H4 (cell line): ENCODE measurements at places on chromosomes 12 and 14. TPM values are rescaled to one million over a fixed set of nuclear protein-coding genes. Genes with fewer than 3 reads are reported as not detected.

DNA sequence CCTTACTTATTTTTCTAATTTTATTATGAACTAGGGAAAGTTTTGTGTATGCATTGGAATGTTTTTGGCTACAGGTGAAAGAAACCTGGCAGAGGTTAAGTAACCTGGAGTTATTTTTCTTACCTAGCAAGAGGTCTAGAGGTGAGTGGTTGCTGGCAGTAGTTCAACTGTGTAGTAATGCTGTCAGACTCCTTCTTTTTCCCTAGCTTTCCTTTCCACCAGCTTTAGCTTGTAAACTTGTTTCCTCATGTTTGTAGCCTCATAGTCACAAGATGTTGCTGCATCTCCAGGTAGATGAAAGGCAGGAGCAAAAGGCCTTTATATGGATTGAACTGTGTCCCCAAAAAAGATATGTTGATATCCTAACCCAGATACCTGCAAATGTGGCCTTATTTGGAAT is 105.1 kb upstream of the AMIGO2 start:
- DNase-seq, result no peak

GRCh38 chr12:65916991-65917695 is 92.9 kb downstream of the HMGA2 start:
- no peak for DNase-seq

DNA sequence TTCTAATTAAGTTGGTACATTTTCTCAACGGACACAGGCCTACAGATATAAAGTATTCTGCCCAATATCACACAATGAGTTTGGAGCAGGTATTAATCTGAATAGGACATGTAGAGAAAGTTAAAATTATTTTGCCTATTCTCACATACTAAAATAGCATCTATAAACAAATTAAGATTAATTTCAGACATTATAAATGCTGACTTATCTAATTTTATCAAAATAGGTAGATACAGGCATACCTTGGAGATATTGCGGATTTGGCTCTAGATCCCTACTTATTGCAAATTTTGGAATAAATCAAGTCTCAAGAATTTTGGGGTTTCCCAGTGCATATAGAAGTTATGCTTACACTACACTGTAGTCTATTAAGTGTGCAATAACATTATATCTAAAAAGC is 41.0 kb upstream of the GRIP1 start:
- no peak for DNase-seq

- no peak for DNase-seq
Observed at GRCh38 chr12:12200363-12200762, 66.5 kb downstream of the LRP6 start.

GRCh38 chr12:55972042-55972441 is 1.8 kb upstream of the RAB5B start:
- DNase-seq, result no peak

DNA sequence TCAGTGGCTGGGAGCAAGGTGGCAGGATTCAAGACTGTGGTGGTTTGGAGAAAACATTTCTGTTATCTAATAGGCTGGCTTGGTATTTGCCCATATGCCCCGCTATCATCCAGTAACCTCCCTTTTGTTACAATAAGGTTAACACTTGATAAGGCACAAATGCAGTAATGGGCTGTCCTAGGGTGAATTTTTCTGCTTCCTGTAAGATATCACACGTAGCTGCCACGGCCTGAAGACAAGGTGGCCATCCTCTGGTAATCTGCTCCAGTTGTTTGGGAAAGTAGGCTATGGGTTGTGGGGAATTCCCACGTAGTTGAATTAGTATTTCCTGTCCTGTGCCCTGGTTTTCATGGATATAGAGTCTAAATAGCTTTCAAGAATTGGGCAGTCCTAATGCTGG is 23.1 kb downstream of the ANG start:
- no peak for DNase-seq

DNA sequence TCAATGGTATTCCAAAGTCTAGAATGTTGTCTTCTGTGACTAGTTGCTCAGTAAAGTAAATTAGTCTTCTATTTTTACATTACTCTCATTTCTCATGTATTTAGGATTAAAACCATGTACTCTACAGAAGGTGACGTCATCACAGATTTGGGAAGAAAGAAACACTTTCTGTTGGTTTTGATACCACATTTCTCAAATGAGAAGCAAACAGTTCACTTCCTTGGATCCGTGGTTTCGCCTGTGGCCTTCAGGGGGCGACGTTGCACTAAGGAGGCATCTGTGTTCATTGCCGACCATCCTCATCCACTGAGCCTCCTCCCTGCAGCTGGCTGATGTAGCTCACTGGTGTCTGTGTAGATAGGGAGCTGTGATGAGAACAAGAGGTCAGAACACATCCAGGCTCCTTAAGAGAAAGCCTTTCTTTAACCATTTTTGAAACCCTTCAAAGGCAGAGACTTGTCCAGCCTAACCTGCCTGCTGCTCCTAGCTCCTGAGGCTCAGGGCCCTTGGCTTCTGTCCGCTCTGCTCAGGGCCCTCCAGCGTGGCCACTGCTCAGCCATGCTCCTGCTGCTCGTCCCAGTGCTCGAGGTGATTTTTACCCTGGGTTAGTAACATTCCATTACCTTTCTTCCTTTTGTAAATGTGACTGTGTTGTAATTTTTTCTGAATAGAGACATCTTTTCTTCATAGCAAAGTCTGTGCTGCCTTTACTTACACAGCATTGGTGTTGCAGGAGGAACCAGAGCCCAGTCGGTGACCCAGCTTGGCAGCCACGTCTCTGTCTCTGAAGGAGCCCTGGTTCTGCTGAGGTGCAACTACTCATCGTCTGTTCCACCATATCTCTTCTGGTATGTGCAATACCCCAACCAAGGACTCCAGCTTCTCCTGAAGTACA is 220.6 kb upstream of the OR4E1 start:
- DNase-seq, result peak; percentile 23

- DNase-seq, result no peak
Observed at GRCh38 chr12:109987615-109988014, 8.6 kb downstream of the GIT2 start.

DNA sequence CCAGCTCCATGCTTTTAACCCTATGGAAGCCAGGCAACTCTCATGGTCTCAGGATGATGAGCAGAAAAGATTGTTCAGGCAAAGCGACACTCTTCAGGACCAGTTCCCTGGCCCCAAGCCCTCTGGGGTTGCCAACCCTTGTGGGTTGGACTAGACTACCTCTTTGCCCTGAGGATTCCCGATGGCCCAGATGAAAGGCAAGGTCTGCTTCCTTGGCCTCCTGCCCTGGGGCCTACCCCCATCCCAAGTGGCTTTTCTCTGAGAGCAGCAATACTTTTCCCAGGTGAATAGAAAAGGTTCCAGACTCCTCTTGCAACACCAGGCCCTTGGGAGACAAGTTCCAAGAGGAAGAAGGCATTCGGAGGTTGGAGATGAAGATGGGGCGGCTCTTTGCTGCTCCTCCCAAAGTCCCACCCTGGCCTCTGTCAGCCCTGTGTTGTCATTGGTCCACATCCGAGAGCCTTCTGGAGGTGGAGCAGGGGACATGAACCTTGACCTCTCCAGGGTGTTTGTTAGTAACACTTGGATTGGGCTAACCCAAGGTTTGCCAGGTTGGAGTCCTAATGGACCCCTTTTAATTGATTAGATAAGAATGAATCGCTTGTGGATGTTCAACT is 131.1 kb downstream of the GCH1 start:
- DNase-seq, result no peak

DNA sequence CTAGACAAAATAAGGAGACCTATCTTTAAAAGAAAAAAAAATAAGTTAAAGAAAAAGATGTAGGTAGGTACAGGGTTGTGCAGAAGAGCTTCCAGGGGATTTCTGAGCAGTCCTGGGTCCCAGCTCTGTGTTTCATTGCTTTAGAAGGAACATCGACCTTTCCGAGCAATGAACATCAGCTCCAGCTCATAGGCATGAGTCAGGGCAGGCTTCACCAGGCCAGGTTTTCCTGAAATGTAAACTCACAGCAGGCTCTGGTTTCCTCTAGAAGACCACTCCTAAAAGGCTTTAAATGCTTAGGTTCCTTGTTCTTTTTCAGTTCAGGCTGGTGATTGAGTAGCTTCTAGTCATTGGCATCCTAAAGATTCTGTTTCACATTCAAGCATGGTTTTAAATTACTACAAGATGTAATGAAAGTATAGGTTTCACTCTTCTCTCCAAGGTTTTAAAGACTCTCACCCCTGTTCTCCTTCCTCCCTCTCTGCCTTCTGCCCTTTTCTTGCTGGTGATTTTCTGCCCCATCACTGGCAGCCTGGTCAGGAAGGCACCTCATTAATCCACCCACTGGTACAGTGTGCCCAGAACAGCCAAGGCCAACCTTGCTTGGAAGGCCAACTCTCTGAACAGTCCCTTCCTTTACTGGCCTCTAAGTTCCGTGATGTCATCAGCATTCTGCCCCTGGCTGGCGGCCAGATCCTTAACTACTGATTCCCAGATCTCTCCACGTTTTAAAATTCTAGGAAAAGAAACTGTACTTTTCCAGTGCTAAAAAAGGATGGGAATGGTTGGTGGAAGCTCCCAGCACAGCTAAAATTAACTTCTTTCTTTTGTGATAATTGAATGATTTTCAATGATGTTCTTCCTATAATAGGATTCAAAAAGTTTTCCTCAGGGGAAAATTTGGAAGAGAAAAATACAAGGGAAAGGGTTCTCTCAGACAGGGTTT is 109.4 kb upstream of the HIF1A start:
- DNase-seq, result peak; percentile 64

DNA sequence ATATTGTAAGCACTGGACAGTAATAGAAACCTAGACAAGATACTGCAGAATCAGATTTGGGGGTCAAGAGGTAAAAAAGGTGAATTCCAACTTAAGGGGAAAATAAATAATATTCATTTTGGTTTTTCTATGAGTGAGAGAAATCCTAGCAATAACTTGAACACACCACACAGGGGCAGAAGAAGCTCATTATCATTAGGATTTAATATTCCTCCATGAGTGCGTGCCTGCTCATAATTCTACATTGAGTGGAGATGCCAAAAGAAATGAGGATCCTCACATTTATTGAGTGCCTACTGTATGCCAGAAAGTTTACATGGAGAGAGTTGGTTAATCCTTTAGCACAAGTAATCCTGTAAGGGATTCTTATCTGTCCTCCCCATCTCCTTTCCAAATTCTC is 40.5 kb upstream of the C14orf132 start:
- DNase-seq, result peak; percentile 16

DNA sequence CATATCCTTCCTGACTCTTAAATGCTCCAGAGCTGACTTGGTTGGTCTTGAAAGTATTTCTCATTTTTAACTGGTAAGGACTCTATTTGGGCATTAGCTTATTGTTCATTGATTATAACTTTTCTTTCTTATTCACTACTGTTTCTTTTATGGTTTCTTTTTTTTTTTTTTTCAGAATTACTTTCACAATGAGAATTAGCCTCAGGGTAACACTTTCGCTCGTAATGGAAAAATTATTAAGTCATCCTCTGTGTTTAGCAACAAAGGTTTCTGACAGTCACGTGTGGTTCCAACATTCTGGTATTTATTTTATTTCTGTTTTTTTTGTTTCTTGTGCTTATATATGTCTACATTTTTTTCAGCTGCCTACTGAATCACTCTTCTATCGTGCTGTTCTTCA is 80.0 kb downstream of the METTL25 start:
- DNase-seq, result no peak

- DNase-seq, result no peak
Observed at GRCh38 chr14:73796415-73796814, 55.2 kb upstream of the PTGR2 start.

DNA sequence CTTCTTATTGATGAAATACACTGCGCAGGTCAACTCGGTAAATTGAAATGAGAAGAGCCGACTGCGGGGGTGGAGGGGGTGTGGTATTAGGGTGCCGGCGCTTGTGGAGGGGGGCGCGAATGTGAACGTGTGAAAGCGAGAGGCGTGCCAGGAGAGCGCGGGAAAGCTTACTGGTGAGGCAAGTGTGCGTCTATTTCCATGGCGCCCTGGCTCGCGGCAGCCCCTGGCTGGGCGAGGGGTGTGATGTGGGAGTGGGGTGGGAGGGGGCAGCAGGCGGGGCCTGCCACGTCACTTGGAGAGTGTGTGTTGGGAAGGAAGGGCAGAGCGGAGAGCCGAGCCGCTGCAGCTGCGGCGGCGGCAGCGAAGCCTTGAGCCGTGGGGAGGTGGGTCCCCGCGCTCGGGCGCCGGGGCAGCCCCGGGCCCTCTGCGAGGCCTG is 88.8 kb downstream of the GALNT8 start:
- no peak for DNase-seq

Gene TMTC1
- total RNA-seq, result 9.3 and 14.0 TPM in 2 replicates

Gene TCL1B
- total RNA-seq, result not detected in 2 replicates

Gene NEUROD4
- not detected in 2 replicates for total RNA-seq

Gene GPR137C
- total RNA-seq, result 0.49 and 0.89 TPM in 2 replicates

Gene GZMH
- not detected in 2 replicates for total RNA-seq

Gene DNAJC22
- 14.3 TPM in 2 replicates for total RNA-seq
